ENCODE measurements at places on chromosomes 2 and 18. TPM values are rescaled to one million over a fixed set of nuclear protein-coding genes. Genes with fewer than 3 reads are reported as not detected.

Gene SULT1C4
- total RNA-seq: not detected

Gene TWIST2
- total RNA-seq: not detected

Gene SCTR
- total RNA-seq: not detected

Gene TRPM8
- not detected for total RNA-seq

Gene CYBRD1
- 0.78 TPM for total RNA-seq

Gene TMEM17
- 0.14 TPM for total RNA-seq
